ENCODE measurements at places on chromosomes 1 and 21. TPM values are rescaled to one million over a fixed set of nuclear protein-coding genes. Genes with fewer than 3 reads are reported as not detected.

GRCh38 chr1:107486349-107486748 lies 345.5 kb downstream of the NTNG1 start:
- DNase-seq, result no peak

- no peak for DNase-seq
Measured at GRCh38 chr1:231679109-231679508, 52.5 kb downstream of the DISC1 start.

- DNase-seq, result peak; percentile 24
Measured at GRCh38 chr1:119582801-119583200, 65.3 kb downstream of the ZNF697 start.

DNA sequence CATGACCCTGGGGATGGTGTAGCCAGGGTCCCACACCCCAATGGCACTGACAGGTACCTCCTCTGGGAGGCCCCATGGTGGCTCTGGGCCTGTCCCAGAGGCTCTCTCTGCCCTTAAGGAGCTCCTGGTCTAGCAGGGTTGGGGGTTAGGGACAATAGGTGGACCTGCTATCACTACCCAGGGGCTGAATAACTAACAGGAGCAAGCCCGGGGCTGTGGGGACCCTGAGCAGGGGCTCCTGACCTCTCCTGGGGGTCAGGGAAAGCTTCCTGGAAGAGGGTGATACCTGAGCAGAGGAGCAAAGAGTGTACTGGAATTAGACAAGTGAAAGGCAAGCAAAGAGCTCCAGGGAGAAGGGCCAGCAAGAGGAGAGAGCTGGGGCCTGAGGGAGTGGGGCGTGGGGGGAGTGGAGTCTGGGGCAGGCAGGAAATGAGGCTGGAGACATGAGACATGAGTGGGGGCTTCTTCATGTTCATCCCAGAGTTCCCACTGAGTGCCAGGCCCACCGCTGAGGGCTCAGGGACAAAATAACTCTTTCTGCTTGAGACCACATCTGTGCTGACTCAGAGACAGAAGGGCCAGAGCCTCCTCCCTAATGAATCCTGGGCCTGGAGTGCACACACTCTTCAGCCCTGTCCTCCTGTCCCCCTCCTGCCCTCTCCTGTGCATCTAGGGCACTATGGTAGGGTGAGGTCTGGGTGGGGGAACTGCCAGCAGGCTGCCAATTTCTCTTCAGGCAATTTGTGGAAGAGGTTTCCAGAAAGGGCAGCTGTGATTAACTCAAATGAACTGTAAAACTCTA lies 517.6 kb downstream of the PTPRU start:
- DNase-seq, result no peak

DNA sequence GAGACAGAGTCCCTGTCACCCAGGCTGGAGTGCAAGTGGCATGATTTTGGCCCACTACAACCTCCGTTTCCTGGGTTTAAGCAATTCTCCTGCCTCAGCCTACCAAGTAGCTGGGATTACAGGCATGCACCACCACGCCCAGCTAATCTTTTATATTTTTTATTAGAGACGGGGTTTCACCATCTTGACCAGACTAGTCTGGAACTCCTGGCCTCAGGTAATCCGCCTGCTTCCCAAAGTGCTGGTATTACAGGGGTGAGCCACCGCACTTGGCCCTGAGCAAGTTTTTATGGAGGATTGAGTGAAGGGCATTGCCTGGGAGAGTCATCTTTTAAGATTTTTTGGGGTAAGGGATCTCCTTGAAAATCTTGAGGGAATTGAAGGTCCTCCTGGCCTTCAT lies 28.5 kb downstream of the UBE4B start:
- no peak for DNase-seq

GRCh38 chr1:167659450-167659849 lies 29.4 kb downstream of the RCSD1 start:
- no peak for DNase-seq

DNA sequence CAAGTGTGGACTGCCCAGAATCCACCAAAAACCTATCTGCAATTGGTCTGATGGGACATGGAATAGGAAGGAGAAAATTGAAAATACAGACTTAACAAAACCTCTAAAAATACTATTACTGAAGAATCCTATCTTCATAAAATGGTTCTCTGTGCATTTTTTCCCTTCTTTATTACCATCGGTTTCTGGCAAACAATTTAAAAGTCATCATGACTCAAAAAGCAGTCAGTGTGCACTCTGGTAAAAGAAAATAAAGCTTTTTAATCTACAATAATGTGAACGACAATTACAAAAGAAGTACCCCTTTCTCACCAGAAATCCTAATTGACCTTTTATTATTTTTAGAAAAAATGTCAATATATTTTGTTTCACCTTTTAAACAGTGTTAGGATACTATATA lies 186.3 kb downstream of the TPR start:
- DNase-seq, result no peak

DNA sequence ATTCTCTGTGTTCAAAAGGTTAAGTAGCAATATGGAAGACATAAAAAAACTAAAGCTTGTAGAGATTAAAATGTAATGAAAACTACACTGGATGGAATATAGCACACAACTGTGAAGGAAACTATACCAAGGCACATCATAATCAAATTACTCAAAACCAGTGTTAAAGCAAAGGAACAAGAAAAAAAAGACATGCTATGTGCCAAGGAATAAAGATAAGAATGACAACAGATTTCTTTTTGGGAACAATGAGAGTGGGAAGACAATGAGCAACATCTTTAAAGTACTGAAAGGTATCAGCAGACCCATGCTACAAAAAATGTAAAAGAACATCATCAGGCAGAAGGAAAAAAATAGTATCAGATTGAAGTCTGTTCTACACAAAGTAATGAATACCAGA lies 157.8 kb downstream of the VPS13D start:
- DNase-seq, result no peak

DNA sequence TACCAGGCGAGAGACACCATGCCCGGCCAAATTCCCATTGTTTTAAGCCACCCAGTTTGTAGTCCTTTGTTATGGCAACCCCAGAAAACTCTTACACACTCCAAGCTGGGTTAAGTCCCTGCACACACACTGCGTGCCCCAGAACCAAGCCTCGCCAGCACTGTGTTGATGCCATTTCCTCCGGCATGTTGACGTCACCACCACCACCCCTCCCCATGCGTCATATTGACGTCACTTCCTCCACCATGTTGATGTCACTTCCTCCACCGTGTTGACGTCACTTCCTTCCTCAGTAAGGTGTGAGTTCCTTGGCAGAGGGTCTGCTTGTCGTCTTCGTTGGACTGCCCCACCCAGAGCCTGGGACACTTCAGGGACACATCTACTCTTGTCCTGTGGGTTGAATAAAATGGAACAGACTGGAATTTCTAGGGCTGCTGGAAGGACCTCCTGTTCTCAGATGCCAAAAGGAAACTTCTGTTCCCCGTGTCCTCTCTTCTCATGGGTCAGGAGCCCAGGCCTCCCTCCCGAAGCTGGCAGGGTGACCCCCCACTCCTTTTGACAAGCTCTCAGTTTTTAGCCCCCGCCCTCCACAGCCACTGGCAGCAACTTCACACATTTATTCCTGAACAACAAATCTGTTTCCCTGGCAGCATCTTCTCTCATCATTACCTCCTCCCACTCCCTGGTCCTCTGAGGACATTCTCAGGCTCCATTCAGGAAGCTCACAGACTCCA lies 643.3 kb downstream of the NPHP4 start:
- no peak for DNase-seq

GRCh38 chr1:22222723-22223122 lies 79.8 kb upstream of the WNT4 start:
- DNase-seq, result no peak

- no peak for DNase-seq
Measured at GRCh38 chr21:25691976-25692375, 42.7 kb downstream of the ATP5PF start.

- no peak for DNase-seq
Measured at GRCh38 chr1:37720231-37721130, 28.2 kb downstream of the CDCA8 start.

DNA sequence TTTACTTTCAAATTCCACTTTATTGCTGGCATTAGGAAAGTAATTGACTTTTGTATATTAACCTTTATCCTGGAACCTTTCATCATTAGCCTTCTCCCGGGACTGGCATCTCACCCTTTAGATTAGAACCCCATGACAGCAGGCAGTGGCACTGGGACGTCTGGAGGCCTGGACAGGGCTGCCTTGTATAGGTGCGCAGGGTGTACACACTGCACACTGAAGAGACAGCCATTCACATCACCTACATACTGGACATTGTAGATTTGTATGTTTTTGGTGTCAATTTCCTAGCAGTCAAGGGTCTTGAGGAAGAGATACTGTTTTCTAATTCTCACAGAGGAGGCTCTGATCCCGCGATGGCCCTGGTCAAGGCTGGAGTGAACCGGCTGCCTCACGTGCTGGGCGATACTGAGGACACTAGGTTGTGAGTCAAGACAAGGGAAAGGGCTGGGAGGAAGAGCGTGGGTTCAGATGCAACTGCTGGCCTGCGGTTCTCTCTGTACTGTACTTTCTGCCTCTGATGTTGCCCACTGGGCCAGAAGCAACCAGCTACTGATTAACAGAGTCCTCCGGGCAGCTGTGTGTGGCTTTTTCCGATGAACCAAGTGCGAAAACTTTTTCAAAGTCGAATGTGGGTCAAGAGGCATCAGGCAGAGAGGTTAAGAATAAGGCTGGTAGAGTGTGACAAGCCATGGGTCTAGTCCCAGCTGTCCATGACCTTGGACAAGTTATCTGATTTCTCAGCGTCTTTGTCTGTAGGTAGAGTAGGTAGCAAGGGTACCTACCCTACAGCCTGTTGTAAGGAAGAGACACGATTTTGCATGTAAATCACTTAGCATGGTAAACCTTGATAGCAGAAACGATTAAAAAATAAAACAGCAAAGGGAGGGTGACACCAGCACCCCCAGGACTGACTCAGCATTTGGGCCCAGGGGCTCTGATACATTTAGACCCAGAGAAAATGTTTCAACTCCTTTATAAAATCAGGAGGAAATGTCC lies 38.2 kb upstream of the SLC25A33 start:
- no peak for DNase-seq

- no peak for DNase-seq
Measured at GRCh38 chr1:62111084-62111483, 83.6 kb upstream of the L1TD1 start.

- DNase-seq, result no peak
Measured at GRCh38 chr1:96292141-96292540, 429.4 kb upstream of the PTBP2 start.

GRCh38 chr1:230139315-230139714 lies 72.3 kb downstream of the GALNT2 start:
- no peak for DNase-seq

FMOD gene
- total RNA-seq, result 0.07 TPM

OR2G6 gene
- total RNA-seq, result not detected

TEX38 gene
- not detected for total RNA-seq

SERINC2 gene
- 1.3 TPM for total RNA-seq

TFF3 gene
- total RNA-seq, result not detected

COL11A1 gene
- not detected for total RNA-seq

Measured in pulmonary artery endothelial cell (primary cell).